ENCODE measurements at places on chromosomes 5 and 9. TPM values are rescaled to one million over a fixed set of nuclear protein-coding genes. Genes with fewer than 3 reads are reported as not detected.

SPACA9 gene
- total RNA-seq, result 4.1 TPM

DNA sequence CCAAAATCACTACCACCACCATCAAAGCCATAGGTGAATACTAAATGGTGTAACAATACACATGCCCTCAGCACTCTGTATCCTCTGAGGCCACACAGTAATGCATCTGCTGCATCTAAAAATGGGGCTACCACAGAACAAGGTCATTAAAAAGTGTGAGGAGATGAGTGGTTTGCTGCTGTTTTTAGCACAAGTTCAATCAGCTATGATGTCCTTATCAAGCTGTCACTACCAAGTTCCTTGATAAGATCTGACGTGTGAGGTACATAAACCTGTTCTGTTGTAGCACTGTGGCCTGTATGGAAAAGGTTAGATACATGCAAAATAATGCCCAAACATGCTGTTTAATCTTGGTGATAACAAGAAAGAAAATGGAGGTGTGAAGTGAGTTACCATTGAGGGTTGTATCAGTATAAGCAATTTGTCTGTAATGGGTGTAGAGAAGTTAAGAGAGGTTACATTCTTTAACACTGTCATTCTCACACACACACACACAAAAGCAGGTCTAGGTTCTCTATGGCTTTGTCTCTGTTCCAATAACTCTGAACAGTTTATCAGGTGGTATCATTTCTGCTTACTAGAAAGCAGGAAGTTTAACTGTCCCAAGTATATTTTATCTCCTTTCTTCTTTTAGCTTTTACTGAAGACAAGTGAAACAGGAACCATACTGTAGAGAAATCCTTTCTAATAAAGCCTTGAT lies 252.9 kb downstream of the CWC27 start:
- no peak for DNase-seq

FAM151B gene
- total RNA-seq, result not detected

DNA sequence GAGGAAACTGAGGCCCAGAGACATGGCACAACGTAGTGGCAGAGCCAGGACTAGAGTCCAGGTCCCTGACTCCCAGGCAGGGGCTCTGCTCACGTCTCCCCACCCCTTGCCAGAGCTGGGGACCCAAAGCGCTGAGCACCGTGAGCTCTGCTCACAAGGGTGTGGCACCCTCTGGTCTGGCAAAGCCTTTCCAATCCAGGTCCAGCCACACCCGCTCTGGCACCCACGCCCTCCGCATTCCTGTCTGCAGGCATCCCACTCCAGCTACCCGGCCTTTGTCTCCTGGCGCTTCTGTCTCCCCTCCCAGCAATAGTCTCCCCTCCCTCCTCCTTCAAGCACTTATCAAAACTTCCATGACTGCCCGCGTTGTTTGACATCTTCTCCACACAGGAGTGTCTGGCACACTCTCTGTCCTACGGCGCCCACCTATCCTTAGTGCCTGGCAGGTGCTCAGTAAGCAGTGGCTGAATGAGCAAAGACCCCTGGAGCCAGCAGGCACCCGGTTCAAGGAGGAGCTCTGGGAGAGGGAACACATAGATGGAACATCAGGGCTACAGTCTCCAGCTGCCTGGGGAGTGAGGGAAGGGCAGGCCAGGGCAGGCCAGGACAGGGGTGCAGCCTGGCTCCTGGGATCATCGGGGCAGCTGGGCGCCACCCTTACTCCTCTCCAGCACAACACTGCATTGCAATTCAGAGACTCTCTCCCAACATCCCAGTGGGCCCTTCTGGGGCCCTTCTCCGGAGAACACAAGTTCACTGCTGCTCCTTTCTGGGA lies 12.0 kb downstream of the HIGD2A start:
- DNase-seq, result no peak

- DNase-seq, result peak; percentile 74
These were observed 17.8 kb downstream of the NANS start for GRCh38 chr9:98074115-98074990.

- DNase-seq, result no peak
These were observed 9.4 kb downstream of the SURF4 start for GRCh38 chr9:133366435-133366834.

- DNase-seq, result no peak
These were observed 396.9 kb downstream of the CTNND2 start for GRCh38 chr5:11507156-11507910.

- no peak for DNase-seq
These were observed 747 bp downstream of the TRPM3 start for GRCh38 chr9:71120501-71121247.

DNA sequence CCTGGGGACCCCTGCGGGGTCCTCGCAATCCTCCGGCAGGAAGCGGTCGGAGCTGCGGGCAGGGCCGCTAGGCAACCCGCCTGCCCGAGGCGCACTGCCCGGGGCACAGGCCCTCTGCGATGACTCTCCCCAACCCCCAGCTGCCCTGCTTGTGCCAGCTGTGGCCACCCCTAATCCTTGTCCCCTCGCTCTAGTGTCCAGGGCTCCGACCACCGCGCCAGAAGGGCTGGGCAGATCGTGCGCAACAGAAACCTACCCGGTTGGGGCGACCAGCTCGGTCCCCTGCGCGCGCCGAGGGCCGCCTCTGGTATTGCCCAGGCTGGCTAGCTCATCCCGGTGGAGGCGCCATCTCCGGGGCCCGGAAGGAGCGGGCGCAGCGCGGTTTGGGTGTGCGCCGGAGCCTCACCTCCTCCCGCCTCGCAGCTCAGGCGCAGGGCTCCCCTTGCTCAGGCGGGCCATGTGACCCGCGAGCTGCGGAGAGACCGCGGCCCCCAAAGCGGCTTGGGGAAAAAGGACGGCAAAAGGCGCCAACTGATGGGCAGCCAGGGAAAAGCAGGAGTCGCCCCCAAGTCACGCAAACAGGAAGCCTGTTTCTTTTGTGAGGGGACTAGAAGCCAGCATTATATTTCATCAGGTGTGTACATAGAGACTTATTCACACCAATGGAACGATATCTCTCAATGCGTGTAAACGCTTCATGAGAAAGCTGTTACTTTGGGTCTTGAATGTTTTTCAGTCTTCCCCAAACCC lies 46.8 kb upstream of the RNF20 start:
- peak; percentile 40 for DNase-seq

RGS14 gene
- 113 TPM for total RNA-seq

Measured in activated naive CD8-positive, alpha-beta T cell treated with anti-CD3 and anti-CD28 coated beads, Interleukin-2, amount 10 ng/mL, durations not matched to agents 7 days and 5 days (primary cell).